ENCODE measurements at places on chromosomes 1 and 21.

DNA sequence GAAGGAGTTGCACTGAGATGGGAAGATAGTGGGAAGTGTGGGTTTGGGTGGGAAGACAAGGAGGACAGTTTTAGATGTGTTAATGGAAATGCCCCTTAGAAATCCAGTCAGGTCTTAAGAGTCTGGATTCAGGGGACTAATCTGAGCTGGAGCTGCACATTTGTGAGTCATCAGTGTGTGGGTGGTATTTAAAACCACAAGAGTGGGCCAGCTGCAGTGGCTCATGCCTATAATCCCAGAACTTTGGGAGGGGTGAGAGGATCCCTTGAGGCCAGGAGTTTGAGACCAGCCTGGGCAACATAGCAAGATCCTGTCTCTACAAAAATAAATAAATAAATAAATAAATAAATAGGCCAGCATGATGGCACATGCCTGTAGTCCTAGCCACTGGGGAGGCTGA, 40.9 kb upstream of the SLC6A9 start:
- DNase-seq = no peak

- DNase-seq = no peak
Observed at GRCh38 chr1:243525085-243525487, 269.2 kb downstream of the SDCCAG8 start.

DNA sequence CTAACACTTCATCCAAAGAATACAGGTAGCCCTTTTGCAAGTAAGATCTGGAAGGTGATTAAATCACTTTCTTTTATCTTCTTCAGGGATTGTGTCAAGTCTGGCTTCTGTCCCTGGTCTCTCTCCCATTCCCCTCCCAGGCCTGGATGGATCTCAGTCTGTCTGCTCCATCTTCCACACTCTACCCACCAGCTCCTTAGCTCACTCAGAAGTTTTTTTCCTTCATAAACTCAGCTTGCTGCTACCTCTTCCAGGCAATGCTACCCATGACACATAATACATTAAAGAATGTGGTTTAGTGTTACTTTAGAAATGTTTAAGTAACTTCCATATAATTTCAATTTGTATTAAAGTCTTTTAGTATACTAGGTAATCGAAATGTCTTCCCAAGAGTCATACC, 133.1 kb downstream of the AKT3 start:
- DNase-seq = no peak

GRCh38 chr1:148166558-148167492, 14.7 kb upstream of the NBPF11 start:
- no peak for DNase-seq

GRCh38 chr1:29497395-29498125, 261.2 kb downstream of the PTPRU start:
- DNase-seq = no peak

DNA sequence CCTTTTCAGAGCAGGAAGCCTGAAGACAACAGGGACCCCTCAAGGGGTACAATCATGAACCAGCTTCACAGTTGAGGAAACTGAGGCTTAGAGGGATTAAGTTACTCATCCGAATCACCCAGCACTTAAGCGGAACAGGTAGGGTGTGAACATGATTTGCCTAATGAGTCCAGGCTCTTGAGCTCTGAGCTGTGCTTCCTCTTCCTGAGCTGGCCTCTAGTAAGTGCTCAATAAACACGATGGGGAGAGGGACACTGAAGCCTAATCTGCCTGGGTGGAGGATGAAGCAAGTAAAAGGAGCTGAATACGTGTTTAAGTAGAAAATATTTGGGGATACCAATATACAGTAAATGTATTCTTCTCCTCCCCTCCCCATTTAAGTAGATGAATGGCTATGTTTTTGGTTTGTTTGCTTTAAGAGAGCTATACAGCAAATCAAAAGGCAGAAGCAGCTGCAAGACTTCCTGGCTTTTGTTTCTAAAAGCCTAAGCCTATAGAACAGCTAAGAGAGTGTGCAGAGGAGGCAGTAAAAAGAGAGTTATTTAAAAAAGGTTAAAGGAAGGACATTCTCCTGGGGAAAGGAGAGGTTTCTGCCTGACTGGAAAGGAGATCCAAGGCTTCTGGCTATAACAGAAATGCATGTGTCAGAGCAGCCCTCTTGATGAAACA, 20.5 kb downstream of the STPG1 start:
- DNase-seq = no peak

- no peak for DNase-seq
Observed at GRCh38 chr1:240350910-240351331, 259.2 kb downstream of the FMN2 start.

GRCh38 chr1:10459184-10459583, 9.4 kb downstream of the CORT start:
- no peak for DNase-seq

DNA sequence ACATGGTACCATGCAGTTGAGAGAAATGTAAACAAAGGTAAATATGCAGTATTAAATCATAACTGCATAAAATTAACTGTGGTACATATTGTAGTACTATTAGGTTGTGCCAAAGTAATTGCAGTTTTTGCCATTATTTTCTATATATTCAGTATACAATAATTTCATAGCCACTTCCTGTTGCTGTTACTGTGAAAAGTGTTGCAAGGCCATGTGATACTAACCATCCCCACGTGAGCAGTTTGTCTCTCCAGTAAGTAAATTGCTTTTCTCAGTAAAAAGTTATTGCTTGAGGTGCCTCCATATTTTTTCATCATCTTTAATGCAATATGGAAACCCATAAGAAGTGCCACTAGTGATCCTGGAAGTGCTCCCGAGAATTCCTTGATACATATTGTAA, 19.6 kb upstream of the METTL18 start:
- no peak for DNase-seq

GRCh38 chr1:171468120-171468750, 17.1 kb upstream of the PRRC2C start:
- DNase-seq = no peak

DNA sequence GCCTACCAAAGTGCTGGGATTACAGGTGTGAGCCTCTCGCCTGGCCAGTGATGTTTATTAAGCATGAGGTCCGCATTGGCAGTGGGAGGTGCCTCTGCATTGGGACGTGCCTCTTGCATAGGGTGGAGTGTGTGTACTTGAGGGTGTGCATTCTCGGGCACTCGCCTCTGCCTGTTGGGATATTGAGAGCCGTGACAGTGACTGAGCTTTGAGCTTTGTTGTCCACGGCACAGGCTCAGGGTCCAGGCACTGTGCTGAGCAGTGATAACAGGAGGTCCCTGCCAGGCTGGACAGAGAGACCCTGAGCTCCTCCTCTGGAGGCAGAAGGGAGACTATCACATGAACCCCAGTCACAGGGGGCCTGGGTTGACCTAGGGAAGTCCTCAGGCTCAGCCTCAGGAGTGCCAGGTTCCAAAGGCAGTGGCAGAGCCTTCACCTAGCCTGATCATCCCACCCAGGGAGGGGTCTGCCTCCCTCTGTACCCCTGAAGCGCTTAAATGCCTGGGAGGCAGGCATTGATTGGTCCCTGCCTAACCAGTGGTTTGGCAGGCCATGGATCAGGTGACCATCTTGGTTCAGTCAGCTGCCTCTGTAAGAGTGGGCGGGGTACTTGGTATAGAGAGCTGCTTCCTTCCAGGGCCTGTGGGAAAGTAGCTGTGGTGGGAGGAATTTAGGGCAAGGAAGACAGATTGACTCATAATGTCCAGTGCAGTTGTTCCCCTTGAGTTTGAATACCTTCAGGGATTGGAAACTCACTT, 213.8 kb upstream of the TMEM51 start:
- no peak for DNase-seq

GRCh38 chr1:75472971-75473603, 137.8 kb downstream of the SLC44A5 start:
- no peak for DNase-seq

- DNase-seq = no peak
Observed at GRCh38 chr21:42443181-42443785, 39.6 kb downstream of the UBASH3A start.

DNA sequence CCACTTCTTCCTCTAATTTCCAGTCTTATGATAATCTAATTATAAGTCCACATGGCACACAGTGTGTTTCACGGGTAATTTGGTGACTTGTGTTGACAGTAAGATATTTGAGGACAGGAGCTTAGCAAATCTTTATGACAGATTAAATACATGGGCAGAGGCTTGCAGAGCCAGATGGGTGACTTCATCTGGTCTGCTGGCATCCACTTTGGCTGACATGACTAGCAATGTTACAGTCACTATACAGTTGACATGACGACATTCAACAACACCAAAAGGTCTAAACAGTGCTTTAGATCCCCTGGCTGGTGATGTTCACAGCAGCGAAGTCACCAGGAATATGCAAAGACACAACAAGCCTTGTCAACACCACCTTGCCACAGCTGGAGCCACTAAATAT, 147.2 kb downstream of the ETS2 start:
- no peak for DNase-seq

DNA sequence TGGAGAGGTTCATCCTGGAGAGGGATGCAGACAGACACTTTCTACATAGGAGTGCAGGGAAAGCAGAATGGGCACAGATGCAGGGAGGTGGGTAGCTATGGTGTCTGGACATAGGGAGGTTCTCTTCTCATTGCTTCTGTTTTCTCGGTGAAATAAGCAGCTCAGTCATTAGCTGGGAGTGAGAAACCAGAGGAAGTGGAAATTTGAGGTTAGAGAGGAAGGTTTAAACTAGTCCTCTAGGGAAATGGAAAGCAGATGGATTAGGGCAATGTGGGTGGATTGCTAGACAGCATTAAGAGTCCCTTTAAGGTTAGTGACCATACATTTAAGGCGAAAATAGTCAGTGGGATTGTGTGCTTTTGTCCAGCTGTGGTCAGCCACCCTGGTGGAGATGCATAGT, 39.6 kb downstream of the MPZL1 start:
- DNase-seq = no peak

- DNase-seq = no peak
Observed at GRCh38 chr1:212485913-212486618, 53.3 kb downstream of the NENF start.

DNA sequence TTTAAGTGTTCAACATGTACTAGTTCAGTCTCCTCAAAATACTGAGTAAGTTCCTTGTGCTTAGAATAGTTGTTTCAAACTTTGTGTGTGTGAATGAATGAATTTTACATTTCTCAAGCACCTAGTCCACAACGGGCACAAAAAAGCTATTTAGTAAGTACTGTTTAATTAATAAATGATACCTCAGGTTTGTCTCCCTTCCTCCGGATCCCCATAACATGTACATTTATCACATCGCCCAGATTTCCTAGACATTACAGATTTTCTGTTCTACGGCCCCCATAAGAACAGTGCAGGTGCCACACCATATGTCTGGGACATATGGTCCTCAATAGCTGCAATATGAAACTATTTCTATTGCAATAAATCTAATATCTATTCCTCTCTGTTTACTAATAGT, 1.3 kb upstream of the TTF2 start:
- no peak for DNase-seq

- no peak for DNase-seq
Observed at GRCh38 chr1:227225715-227226346, 92.5 kb downstream of the CDC42BPA start.

DNA sequence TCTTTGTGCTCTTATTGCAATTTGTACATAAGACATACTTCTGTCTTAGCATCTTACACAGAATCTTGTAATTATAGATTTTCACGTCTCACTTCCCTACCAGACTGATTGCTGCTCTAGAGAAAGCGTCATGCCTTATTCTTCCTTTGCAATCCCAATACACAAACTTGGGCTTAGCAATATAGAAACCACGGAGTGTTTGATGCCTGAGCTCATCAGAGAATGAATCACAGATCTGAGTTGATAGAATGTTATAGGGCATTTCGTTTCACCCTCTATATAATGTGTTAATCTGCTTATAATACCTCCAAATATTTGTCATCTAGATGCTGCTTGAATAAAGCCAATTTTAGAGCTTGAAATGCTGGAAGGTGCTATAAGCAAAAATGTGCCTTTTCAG, 6.6 kb downstream of the FMO1 start:
- no peak for DNase-seq

- no peak for DNase-seq
Observed at GRCh38 chr1:205170532-205171269, 40.8 kb downstream of the DSTYK start.

DNA sequence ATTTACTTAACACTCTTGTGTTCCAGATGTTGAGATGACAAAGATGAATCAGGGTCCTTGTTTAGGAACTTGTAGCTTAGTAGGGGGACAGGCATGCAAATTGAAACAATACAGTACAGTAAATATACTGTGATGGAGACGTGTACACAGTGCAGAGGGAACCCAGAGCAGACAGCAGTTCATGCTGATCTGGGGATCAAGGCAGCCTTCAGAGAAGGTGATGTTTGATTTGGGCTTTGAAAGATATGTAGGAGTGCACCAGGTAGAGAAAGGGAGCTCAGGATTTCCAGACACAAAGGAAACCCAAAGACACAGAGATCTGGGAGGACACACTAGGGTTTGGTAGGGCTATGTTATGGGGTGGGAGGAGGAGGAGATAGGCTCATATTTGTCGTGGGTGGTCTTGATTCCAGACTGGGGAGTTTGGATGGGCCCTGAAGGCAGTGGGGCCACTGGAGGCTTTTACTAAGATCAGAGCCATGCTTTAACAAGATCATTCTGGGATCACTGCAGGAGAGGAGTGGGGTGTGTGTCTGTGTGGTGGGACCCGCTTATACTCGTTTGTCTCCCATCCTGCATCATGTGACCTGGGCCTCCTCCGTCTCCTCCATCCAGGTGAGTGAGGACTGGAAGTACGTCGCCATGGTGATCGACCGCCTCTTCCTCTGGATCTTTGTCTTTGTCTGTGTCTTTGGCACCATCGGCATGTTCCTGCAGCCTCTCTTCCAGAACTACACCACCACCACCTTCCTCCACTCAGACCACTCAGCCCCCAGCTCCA, 7.8 kb downstream of the CHRNB2 start:
- no peak for DNase-seq

- DNase-seq = no peak
Observed at GRCh38 chr21:39788383-39788782, 43.4 kb downstream of the IGSF5 start.

DNA sequence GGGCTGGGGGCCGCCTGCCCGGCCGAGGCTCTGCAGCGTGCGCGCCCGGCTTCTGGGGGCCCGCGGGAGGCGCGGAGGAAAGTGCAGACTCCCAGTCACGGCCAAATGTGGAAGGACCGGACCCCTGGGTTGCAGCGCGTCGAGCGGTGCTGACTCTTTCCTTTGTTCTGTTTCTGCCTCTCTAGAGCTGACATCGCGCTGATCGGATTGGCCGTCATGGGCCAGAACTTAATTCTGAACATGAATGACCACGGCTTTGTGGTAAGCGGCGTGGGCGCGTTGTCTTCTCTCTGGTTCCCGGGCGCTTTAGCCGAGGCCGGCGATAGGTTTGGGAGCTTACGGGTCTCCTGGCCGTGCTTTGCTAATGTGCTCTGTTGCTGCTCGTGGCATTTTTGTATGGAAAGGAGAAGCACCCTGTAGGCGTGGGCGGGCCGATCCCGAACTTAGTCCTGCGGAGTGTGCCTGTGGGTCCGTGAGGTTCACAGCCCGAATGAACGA, 629 bp downstream of the PGD start:
- no peak for DNase-seq

GRCh38 chr1:184324972-184325371, 61.9 kb upstream of the C1orf21 start:
- DNase-seq = no peak

- no peak for DNase-seq
Observed at GRCh38 chr1:12275370-12275769, 45.5 kb downstream of the VPS13D start.

- DNase-seq = no peak
Observed at GRCh38 chr1:39900662-39901463, 854 bp downstream of the MYCL start.

Data from activated CD4-positive, CD25-positive, alpha-beta regulatory T cell treated with anti-CD3 and anti-CD28 coated beads, Interleukin-2, amount 50 U/mL, for 16 hours (primary cell).